ENCODE measurements at places on chromosomes 6 and 20.

DNA sequence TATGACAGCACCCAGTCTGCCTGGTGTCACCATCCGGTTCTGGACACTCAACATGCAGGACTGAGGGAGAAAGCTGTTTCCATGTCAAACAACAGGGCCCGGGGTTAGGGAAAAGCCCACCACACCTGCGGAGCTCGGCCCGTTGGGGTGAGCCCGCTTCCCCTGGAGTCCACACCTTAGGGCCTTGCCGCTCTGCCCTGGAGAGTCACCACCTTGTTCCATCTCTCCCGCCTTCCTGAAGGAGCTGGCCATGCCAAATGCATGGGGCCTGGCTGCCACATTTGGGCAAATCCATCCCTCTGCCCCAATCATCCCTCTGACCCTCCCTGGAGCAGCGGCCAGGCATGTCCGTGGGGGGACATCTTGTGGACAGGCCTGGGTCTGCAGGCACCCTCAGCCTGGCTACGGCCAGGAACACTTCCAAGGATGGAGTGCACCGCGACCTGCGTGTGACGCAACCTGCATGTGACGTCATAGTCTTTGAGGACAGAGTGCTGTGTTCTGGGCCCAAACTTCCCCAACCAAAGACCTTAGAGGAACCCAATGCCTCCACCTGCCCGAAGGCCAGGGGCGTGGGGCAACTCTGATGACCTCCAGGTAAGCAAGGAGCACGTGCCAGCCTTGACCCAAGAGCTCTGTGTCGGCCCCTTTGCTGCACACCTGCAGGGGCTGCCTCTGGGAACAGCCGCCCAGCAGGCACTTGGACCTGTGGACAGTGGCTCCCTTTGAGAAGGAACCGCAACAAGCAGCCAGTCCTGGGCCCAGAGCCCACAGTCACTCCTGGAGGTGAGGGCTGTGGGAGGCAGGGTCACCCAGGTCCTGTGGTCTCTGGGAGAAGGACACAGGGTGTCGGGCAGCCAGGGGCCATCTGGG is 1.7 kb downstream of the CABLES2 start:
- DNase-seq = no peak

DNA sequence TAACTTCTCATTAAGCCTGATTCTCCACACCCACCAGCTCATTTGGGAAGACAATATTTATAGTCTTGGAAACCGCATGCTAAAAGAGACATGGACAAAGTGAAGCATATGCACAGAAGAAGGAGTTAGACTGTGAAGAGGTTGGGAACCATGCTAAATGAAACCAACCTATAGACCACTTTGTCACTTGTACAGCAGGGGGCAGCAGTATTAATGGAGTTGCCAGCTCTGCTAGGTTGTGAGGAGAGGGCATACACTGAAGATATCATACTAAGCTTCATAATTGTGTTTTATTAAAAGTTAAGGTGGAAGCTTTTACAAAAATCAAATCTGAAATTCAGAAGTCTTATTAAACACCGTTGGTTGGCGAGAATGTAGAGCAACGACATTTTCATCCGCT is 38.3 kb upstream of the HMGCLL1 start:
- no peak for DNase-seq

GRCh38 chr6:27565839-27566779 is 93.2 kb upstream of the ZNF184 start:
- no peak for DNase-seq

DNA sequence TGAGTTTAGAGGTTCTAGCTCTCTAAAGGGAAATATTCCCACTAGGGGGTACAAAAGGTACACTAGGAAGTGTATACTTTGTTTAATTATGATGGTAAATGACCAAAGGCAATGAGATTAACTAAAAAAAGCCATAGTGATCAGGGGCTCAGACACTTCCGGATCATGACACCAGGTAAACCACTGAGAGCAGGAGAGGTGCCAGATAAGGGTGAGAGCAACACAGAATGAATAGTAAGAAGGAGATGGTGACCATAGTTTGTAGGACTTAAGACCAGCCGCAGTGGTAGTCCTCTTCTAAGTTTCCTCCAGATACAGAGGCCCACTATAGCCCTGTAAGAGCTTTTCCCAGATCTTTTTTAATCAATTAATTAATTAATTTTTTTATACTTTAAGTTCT is 40.8 kb downstream of the OR2J2 start:
- no peak for DNase-seq

DNA sequence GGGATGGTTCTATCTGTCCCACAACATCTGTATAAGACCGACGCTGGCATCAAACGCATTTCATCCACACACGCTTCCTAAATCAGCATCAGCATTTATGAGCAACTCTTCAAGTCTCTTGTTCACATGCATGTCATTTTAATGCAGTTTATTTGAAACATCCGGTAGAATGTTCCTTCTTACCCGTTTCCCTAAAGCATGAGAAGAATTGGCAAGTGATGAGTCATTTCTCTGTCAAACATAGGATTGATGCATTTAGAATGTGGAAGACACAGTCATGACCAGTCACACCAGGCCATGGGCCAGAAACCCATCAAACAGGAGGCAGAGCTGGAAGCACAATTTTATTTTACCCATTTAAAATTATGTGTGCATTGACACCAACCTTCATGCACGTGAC is 122.8 kb downstream of the UST start:
- DNase-seq = no peak

GRCh38 chr6:73234733-73235132 is 9.4 kb upstream of the KHDC1L start:
- DNase-seq = no peak

- DNase-seq = no peak
Observed at GRCh38 chr6:121711472-121711871, 276.0 kb downstream of the GJA1 start.

All from T-cell (primary cell).